ENCODE measurements at places on chromosomes 16 and 17.

DNA sequence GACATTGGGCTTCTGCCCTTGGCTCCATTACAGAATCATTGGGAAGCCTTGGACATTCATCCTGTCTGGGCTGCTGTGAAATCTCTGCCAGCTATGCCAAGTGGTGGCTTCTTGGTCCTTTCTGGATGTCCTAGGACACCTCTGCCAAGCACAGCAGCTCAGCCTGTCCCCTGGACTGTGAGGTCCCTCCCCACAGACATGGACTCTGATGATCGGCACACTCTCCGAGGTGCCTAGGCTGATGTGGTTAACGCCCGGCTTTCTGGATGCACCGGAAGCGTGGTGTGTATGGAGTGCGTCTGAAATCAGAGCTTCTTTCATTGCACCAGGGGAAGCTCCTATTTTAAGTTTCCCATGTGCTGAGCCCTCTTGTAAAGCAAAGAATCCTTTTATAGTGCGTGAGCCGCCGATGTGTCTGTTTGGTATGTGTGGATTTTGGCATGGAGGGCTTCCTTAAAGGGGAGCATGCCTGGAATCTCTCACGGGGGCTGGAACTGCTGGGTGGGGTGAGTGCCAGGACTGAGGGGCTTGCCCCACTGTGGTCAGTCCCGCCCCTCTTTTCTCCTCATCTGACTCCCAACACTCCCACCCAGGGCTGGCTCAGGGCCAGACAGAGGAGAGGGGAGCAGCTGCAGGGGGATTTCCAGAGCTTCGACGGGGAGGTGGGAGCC is 7.0 kb upstream of the ARHGAP23 start:
- DNase-seq = no peak

- no peak for DNase-seq
Measured at GRCh38 chr16:71896764-71897368, 1.5 kb downstream of the IST1 start.

DNA sequence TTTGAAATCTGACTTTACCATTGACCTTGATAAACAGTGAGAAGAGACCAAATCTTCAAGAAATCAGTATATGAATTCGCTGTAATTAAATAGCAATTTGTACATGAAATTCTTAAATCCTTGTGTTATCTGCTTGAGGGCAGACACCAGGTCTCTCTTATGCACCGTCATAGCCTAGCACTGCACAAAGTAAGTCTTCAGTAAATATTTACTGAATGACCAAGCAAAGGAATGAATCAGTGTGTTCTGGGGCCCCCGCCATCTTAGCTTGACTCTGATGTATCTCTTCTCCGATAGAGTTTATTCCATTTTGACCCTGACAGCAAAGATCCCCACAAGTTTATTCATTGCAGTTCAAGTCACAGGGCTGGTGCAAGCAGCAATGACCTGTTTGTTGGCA is 328.0 kb downstream of the TMEM114 start:
- DNase-seq = no peak

- DNase-seq = no peak
Measured at GRCh38 chr17:55911186-55911585, 160.3 kb downstream of the PCTP start.

DNA sequence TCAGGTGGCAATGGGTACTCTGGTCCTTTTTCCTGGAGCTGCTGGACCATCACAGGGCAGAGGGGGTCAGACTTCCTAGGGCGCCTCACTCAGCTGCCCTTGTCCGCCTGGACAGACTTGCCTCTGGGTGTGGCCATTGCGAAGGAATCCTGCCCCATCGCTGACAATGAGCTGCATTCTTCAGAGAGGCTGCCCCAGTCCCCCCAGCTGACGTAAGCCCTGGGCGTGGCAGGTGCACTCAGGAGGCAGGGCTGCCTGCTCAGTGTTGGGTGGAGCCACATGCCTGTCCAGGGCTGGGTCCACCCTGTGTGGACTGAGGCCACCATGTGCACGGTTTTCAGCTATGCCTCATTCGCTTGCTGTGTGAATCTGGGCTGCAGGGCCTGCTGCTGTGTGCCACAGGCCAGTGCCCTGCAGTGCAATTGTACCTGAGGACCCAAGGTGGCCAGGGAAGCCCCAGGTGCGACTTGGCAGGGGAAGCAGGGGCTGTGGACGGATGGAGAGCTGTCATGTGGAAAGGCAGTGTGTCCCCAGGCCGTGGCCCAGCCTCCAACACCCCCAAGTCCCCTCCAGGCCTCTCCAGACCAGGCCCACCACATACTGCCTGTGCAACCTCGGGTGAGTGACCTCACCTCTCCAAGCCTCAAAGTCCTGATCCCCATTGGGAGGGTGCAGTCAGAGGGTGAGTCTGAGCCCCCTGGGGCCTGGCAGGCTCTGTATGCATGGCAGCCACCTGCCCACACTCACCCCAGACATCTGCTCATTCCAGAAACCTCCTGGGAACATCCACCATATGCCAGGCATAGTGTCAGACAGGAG is 14.0 kb upstream of the MPRIP start:
- DNase-seq = no peak

DNA sequence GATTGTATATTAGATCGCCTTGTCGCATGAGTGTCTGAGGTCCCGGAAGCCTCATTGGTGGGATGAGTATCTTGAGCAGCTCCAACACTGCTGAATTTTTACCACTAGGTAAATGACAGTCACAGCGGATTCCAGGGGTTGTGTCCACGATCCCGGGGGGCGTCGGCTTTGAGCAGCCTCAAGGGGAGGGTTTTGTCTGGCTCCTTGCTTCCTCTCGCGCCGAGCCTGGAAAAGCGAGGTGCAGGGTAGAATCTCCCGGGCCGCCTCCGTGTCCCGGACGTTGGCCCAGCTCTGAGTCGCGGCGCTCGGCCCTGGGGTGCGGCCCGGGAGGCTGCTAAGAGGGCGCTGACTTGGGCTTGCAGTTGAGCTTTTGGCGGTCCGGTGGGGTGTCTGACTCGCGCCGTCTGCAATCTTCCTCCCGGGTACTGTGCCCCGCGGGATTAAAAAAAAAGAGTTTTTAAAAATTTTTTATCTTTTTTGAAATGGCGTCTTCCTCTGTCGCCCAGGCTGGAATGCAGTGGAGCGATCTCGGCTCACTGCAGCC is 4.5 kb downstream of the OR1F1 start:
- no peak for DNase-seq

GRCh38 chr17:20092973-20093626 is 83.9 kb downstream of the SPECC1 start:
- DNase-seq = no peak

GRCh38 chr17:57215317-57215716 is 41.0 kb upstream of the MSI2 start:
- DNase-seq = no peak

GRCh38 chr16:918068-918467 is 52.7 kb downstream of the LMF1 start:
- DNase-seq = no peak

- no peak for DNase-seq
Measured at GRCh38 chr17:2240541-2240940, 63.0 kb downstream of the SMG6 start.

GRCh38 chr16:65034915-65035314 is 86.9 kb downstream of the CDH11 start:
- DNase-seq = no peak

- no peak for DNase-seq
Measured at GRCh38 chr17:21004016-21004930, 38.5 kb downstream of the USP22 start.

GRCh38 chr17:557371-557770 is 157.3 kb downstream of the VPS53 start:
- DNase-seq = no peak

DNA sequence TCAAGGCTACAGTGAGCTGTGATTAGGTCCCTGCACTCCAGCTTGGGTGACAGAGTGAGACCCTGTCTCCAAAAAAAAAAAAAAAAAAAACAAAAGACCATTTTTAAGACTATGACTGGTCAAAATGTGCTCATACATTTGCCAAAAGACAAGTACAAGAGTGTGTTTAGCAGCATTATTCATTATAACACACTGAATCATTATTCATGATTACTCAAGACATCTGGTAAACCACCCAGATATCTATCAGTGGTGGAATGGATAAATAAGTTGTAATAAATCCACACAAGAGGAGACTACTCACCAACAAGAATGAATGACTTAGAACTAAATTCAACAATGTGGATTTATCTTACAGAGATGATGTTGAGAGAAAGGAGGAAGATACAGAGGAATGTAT is 716.3 kb downstream of the MAF start:
- DNase-seq = no peak

DNA sequence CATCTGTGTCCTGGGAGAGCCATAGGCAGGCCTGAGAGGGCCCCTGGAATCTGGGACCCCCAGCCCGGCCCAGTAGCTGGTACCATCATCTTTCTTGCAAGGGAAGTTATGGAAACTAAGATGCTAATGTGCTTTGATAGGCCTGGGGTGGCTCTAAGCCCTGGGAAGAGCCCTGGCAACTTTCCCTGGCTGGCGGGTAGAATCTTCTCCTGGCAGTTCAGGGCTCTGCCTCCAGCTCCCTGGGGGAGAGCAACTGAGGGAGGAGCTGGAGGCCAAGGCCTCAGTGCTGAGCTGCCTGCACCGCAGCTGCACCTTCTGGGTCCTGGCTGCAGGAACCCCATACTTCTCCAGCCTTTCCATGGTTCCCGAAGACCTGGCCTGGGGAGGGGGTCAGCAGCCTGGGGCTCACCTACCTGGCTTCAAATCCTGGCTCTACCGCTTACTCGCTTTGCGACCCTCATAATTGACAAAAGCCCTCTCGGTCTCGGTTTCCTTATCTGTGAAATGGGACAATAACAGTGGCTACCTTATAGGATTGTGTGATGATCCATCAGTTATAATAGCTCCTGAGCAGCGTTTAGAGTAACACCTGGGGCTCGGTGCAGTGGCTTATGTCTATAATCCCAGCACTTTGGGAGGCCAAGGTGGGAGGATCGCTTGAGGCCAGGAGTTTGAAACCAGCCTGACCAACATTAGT is 333.7 kb downstream of the SEC14L1 start:
- no peak for DNase-seq

GRCh38 chr17:51805765-51806164 is 352.7 kb downstream of the CA10 start:
- no peak for DNase-seq

DNA sequence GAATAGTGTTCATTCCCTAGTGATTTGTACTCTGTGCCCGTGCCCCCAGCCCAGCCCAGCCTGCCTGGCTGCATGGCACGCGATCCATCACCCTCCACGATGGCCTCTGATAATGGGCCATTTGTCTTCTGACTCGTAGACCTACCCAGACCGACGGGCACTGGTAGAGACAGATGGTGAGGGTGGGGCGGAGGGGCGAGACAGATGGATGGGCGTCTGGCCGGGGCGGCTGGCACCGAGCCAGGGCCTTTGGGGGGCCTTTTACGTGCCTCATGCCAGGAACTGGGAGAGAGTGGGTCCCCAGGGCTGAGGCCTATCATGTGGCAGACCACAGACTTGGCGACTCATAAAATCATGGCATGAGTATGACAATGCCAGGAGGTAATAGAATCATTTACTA is 25.4 kb downstream of the CRHR1 start:
- no peak for DNase-seq

- DNase-seq = no peak
Measured at GRCh38 chr17:51857052-51857597, 301.4 kb downstream of the CA10 start.

- DNase-seq = no peak
Measured at GRCh38 chr17:57266902-57267311, 10.6 kb downstream of the MSI2 start.

- no peak for DNase-seq
Measured at GRCh38 chr17:76630151-76630550, 13.4 kb downstream of the ST6GALNAC1 start.

- no peak for DNase-seq
Measured at GRCh38 chr16:69328854-69329316, 1.5 kb downstream of the PDF start.

GRCh38 chr16:9556949-9557665 is 465.7 kb downstream of the HAPSTR1 start:
- no peak for DNase-seq

GRCh38 chr17:43360739-43361505 is 37.9 kb upstream of the ARL4D start:
- peak; percentile 89 for DNase-seq

- DNase-seq = no peak
Measured at GRCh38 chr17:57938061-57938502, 17.1 kb downstream of the CUEDC1 start.

- DNase-seq = no peak
Measured at GRCh38 chr17:44778656-44779210, 19.9 kb downstream of the ADAM11 start.

DNA sequence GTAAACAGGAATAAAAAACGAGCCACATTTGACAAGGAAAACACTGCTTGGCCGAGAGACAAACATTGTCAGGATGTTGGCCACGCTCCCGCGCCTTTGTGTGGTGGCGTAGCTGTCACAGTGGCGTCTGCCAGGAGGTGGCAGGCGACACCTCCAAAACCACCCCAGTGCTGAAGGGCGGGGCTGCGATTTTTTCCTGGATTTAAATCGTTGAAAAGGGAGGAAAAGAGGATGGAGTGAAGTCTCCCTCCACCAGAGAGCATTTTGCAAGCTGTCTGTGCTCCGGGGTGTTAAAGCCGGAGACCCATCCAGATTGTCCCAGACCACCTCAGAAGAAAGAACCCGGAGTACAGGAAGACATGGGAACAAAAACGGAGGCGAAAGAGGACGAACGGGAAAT is 12.7 kb downstream of the MRM3 start:
- no peak for DNase-seq

DNA sequence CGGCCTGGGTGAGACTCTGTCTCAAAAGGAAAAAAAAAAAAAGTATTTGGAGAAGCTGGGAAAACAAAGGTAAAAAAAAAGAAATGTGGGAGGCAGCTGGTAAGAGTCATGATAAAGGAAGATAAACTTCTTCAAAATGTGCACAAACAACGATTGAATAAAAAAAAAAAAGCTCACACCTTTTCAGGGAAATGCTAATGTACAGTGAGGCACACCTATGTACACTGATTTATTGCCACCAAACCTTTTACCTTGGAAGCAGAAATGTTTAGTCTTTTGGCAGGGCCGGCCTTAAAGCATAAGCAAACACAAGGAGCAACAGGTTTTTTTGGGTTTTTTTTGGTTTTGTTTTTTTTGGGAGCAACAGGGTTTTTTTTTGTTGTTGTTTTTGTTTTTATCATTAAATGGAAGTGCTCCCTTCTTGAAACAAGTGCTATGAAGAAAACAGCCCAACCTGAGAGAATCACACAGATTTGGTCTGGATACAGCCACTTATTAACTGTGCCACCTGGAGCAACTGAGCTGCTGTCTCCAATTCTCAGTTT is 29.8 kb upstream of the KCNJ2 start:
- DNase-seq = no peak

DNA sequence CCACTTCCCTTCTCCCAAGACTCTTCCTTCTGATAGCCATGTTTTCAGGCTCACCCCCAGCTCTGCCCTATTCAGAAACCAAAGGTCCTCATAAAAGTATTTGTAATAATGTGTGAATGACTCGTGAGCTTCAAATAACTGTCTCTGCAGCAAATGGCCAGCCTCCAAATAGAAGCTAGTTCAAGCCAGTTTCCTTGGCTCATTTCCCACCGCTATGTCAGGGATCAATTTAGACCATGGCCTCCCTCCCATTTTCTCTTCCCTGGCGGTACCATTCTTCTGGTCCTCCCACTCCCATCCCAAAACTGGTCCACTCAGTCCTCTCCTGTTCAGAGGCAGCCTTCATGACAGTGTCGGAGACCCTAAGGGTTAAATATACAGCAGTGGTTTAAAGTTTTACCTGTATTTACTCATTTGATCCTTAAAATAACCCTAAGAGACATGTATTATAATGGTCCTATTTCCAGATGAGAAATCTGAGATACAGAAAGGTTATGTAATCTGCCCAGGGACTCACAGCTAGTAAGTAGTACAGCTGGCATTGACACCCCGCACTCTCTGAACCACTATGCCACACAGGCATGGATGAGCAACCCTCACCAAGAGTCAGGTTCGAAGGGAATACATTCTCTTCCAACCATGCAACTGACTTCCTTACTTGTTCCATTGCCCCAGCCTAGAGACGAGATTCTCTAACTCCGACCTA is 42.9 kb downstream of the GAS7 start:
- no peak for DNase-seq
